Neuronal stem cell (in vitro differentiated cells): ENCODE measurements at places on chromosomes 11 and 22.

GRCh38 chr11:123771664-123772063 lies 17.3 kb upstream of the OR6X1 start:
- no peak for DNase-seq

DNA sequence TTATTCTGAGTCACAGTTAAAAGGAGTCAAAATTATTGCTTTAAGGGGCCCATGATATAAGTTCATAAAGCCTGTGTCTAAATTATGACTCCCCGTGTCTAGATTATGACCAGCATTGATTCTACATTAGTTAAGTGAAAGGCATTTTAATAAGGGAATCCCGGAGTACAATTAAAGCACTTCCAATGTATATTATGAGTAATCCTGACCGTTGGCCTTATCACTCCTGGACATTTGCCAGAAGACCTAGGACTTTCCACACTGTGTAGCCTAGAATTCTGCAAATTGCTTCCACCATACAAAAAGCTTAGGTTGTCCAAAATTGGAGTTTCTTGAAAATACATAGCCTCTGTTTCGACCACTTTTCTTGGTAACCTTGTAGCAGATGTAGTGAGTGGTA lies 1292.6 kb downstream of the LRRC4C start:
- DNase-seq = no peak

GRCh38 chr11:78406568-78407196 lies 10.9 kb downstream of the GAB2 start:
- no peak for DNase-seq

DNA sequence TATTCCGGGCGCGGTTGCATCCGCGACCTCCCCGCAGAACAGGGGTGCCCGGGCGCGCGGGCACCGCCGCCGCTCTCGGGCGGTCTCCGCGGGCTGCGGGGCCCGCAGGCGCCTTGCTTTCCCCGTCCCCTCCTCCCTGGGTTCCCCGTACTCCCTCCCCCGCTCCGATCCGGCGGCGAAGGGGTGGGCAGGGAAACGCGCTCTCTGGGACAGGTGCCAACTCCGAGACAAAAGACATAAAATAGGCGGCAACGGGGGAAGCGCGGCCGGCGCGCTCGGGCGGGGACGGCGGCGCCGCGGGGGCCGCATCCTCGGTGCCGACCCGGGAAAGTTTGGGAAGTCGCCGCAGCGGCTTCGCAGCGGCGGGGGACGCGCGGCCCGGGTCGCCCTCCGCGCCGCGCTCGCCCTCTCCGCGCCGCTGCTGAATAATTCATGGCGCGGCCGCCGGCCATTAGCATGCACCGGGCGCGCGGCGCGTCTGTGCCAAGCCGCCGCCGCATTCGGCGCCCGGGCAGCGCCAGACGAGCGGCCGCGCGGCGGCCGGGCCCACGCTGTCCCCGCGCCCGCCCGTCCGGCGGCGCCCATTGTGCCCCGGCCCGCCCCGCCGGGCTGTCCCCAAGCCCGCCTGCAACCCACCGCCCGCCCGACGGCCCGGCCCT lies 78.7 kb upstream of the PPARA start:
- no peak for DNase-seq

- DNase-seq = no peak
These were observed 21.3 kb downstream of the PIK3IP1 start for GRCh38 chr22:31271026-31271425.

DNA sequence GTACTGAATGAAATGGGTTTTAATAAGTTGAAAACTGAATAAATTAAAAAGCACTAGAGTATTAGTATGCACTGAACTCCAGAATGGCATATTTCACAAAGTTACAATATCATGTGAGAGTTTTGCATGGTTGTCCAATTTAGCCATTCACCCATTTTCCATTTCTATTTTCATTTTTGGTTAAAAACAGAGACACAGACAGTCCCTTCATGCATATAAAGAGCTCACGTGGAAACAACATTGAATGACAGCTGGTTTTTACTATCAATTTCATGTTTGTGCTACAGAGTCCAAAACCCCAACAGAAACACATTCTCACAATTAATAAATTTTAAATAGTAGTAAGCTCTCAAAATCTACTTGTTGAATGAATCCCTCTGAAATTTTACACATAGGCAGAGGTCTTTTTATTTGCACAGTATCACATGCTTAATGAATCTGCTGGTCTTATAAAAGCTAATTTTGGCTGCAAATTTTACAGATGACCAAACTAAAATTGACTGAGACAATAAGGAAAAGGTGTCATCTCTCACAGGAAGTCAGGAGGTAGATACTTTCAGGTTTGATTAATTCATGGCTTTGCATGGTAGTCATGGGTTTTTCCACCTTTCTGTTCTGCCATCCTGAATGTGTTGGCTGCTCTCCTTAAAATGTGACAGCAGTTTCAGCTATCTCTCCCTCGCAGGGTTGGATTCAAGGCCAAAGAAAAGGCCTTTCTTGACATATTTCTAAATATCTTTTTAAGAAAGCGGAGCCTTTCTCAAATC lies 20.6 kb upstream of the DDI1 start:
- DNase-seq = no peak

- no peak for DNase-seq
These were observed 76.7 kb upstream of the WNT7B start for GRCh38 chr22:46053563-46054090.

DNA sequence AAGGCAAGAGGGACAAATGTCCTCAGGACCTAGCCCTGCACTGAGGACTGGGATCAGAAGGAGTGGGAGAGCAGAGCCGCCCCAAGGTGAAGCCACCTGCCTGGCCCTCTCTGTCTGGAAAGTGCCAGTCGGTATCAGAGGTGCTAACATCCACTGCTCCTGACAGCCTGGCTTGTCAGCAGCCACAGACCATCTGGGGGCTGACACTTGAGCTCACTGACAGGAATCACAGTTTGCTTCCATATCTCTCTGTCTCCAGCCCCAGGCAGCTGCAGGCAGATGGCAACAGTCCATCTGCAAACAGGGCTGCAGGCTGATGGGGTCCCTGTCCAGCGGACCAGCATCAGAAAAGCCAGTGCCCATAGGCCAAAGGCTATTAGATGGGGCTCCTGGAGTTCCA lies 5.5 kb downstream of the OPCML start:
- DNase-seq = no peak
